ENCODE measurements at places on chromosomes 13 and 19.

DNA sequence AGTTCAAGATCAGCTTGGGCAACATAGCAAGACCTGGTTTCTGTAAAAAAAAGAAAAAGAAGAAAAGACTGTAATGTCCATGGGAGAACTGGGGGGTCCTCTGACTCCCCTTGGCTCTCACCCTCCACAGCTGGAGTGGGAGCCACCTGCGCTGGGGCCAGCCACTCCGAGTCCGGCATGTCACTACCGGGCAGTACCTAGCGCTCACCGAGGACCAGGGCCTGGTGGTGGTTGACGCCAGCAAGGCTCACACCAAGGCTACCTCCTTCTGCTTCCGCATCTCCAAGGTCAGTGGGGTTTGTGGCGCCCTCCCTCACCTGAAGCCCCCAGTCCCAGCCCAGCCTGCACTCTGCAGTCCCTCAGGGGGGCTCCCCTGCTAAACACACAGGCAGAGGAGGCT lies 14.7 kb downstream of the RYR1 start:
- DNase-seq, result no peak

DNA sequence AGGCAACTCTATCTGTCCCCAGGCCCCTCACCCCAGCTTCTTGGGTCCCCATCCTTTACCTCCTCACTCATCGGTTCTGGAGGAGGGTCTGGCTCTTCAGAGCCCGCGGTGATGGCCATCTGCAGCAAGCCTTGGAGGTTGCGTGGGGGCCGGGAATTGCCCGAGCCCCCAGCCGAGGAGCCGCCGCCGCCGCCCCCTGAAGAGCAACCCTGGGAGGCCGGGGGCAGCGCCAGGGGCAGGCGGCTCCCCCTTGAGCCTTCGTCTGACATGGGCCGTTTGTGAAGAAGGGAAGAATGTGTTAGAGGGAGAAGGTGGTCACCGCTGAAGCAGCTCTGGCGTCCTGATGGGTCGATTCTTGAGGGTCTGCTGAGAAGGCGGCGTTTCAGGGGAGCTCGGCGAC lies 570 bp downstream of the HSPBP1 start:
- no peak for DNase-seq

DNA sequence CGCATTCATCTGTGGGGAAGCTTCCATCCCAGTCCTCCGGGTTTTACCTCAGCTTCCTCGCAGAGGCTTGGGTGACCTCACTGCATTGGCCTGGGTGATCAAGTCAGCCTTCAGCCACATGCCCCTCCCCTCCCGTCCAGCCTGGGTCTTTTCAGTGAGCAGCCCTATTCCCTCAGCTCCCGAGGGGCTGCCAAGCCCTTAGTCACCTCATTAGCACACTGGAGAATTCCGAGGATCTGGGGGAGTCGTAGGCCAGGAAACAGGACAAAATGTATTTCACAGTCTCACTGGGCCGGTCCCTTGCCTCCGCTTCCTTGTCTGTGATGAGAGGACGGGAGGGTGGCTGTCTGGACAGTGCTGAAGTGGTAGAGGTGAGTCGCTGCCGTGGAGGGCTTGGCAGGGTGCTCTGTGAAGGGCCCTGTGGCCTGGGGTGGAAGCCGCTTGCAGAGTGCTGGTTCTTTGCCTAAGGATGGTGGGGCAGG lies 19.9 kb downstream of the KDM4B start:
- no peak for DNase-seq

DNA sequence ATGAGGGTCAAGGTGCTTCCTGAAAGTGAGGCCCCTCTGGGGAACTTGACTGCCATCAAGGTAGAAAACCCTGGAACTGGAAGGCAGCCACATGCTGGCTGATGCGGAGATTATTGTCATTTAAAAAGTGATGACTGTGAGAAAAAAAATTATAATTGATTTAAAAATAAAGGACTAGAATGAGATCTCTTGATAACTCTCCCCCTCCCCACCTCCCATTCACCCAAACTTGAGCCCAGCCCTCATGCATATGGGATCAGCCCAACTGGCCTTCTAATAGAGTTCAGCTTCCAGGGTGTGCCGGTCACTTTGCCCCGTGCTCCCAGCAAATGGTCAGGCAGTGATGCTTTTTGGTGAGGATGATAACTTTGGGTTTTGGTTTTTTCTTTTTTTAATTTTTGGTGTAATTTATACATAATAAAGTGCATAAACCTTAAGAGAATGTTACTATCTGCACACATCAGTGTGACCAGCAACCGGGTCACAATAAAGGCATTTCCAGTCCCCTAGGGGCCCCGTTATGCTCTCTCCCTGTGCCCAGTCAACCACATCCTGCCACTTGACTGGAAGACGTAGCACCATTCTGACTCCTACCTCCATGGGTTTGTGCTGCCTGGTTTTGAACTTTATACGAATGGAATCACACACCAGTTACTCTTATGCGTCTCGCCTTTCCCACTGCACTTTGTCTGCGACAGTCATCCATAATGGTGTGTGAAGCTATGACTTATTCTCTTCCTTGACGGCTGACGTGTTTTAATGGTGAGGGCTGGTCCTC lies 187.9 kb downstream of the USP12 start:
- no peak for DNase-seq

GRCh38 chr13:29538652-29539040 lies 56.8 kb downstream of the SLC7A1 start:
- no peak for DNase-seq

All from CD4-positive, alpha-beta T cell treated with Interleukin-6 at 100 ng/mL for 8 hours (primary cell).